ENCODE measurements at places on chromosomes 3 and 15.

DNA sequence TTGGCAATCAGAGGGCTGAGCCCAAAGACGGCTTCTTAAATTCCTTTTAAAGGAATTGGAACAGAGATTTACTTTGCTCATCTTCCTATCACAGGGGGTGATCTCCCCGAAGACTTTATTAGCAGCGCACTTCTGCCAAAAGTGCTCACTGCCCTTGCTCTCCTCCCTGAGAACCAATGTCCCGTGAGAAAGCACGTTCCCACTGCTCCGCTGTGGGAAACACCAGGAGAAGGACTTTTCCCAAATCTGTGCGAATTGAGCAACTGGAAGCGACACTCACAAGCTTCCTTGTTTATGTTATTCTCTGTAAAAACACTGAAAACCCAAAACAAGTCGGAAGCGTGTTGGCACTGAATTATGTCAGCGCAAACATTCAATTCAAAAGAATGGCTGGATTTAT is 670.8 kb upstream of the NR2F2 start:
- no peak for DNase-seq

DNA sequence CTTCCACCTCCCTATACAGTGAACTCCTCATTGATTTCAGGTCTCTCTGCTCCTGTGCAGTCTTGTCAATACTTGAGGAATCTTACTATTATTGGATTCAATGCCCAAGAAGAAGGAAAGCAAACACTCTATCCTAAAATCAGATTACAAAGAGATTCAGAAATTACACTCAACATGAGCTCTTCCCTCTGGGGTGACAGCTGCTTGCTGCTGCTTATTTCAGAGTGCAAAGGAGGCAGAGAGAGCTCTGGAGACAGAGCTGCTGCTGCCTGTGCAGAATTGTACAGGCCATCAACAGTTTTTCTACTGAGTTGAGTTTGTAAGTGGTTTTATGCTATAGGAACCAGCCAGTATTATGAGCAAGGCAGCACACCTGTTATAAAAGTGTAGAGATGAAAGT is 7.1 kb downstream of the RYR3 start:
- no peak for DNase-seq

DNA sequence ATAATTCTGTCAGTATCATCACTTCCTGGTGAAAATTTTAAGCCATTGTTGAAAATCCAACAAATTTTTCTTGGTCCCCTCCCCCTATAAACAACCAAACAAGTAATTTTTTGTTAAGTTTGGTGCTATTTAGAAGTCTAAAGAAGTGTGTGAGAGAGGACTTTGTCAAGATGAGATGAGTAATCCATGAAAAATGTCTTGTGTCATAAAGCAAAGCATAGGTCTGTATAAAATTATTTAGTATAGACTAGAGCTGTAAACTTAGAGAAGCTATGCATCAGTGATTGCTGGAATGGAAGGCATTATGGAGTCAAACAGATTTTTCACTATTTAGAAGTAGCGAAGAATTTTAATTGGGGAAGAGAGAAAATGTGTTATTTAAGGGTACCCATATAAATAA is 31.4 kb downstream of the MAPK6 start:
- no peak for DNase-seq

- peak; percentile 60 for DNase-seq
These were observed 39.2 kb upstream of the POLR2M start for GRCh38 chr15:57667171-57667849.

- DNase-seq: no peak
These were observed 65.8 kb upstream of the ICE2 start for GRCh38 chr15:60544581-60545264.

- no peak for DNase-seq
These were observed 121.1 kb upstream of the PLAAT1 start for GRCh38 chr3:193119926-193120325.

- DNase-seq: no peak
These were observed 20.7 kb downstream of the TIMP4 start for GRCh38 chr3:12138044-12138443.

DNA sequence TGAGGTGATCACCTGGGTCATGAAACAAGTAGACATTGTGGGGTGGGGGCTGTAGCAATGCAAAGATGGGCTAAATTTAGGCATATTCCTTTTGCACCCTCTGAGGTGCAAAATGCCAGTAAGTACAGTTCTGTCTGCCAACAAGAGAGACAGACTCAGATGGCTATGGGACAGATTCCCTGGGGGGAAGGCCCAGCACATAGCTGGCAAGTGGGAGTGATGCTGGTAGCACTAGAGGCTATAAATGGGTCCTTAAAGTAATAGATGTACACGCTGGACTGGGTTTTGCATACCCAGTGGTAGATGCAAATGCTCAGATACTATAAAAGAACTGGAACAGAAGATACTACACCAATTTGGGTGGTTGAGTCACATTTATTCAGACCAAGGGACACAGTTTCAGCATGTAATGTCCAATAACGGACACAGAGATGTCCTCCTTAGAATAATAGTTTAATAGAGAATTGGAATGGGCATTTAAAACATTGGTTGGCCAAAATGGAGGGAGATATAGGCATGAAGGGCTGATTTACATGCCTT is 67.4 kb upstream of the RNU6-1 start:
- no peak for DNase-seq

- no peak for DNase-seq
These were observed 114.6 kb downstream of the LRIG1 start for GRCh38 chr3:66386011-66386924.

- DNase-seq: no peak
These were observed 148.8 kb downstream of the KCNMB2 start for GRCh38 chr3:178684881-178685590.

DNA sequence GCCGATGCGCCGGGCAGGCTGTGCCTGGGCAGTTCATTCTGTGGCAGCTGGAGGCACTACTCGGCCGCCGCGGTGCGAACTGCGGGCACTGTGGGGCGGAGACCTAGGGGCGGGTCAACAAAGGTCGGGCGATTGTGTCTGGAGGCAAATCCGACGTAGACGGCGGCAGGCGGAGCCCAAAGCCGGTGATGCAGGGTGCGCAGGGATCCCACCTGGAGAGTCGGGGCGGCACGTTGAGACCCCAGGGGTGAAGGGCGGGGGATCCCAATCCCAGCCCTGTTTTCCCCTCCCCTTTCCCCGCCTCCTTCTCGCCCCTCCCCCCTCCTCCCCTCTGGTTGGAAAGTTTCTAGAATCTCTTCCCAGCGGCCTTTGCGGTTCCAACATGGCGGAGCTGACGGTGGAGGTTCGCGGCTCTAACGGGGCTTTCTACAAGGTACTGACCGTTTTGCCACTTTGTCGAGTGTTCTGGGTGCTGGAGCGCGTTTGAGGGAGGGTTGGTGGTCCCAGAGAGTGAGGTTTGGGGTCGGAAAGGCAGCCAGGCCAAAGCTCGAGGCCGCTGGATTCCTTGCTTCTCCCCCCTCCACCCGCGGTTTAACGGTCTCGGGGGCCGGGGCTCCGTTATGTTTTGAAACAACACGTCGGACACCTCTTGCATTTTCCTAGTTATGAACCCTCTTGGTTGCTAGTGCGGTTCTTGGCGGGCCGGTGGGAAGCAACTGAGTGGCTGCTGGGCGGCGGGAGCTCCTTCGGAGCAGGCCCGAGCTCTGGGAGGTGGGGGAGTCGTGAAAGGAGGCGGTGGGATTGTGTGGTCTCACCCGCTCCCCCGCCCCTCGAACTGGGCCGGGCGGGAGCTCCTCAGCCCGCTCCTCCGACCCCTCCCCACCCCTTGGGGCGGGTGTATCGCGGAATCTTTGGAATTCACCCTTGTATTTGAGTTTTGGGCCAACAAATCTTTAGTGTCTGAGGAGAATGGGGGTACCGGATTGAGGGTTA is at the start of gene FXR1:
Gene FXR1, plus strand, starts transcription at position 367 of the 993 bp plus-strand sequence. Its CDS starts 16 bp downstream, at position 383.
- peak; percentile 92 for DNase-seq

DNA sequence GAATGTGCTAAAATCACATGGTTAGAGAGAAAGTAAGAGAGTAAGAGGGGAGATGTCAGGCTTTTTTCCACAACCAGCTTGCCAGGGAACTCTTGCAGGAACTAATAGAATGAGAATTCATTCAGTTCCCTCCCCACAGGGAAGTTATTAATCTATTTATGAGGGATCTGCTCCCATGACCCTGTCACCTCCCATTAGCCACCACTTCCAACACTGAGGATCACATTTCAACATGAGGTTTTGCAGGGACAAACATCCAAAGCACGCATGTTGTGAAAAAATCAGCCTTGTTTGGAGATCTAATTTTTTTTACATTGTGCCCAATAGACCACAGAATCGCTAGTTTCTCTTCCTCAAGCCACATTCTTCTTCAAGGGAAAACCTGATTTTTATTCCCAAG is 904.0 kb downstream of the TBL1XR1 start:
- peak; percentile 38 for DNase-seq

GRCh38 chr3:161914703-161915417 is 418.3 kb downstream of the OTOL1 start:
- DNase-seq: peak; percentile 66

DNA sequence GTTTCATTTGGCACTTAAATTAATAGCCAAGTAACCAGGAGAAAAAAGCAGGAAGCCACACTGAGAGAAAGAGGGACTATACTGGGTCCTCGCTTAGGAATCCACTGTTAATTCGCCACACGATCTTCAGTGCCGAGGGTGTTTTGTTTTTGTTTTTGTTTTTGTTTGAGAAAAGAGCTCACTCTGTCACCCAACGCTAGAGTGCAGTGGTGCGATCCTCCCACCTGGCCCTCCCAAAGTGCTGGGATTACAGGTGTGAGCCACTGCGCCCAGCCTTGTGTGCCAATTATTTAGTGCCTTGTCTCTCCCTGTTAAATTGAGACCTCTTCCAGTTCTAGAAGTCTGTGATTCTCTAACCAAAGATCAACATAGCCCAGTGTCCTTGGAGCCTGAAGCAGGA is 53.8 kb upstream of the TPM1 start:
- DNase-seq: no peak

GRCh38 chr3:136343873-136344555 is 93.9 kb downstream of the PCCB start:
- peak; percentile 33 for DNase-seq

GRCh38 chr3:188326111-188326510 is 172.2 kb downstream of the LPP start:
- no peak for DNase-seq

DNA sequence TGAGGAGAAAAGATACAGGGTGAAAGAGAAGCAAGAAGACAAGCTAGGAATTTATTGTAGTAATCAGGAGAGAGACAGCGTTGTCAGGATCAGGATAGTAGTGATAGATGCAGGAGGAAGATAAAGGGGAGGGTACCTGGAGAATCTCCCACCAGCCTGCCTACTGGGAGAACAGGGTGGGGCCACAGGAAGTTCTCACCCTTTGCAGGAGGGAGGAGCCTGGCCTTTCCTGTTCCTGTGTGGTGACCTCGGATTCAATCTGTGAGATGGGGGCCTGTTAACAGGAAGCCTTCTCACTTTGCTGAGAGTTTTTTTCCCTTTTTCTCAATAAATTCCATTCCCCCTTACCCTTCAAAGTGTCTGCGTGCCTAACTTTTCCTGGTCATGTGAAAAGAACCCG is 37.6 kb downstream of the GMPS start:
- no peak for DNase-seq

- DNase-seq: no peak
These were observed 43.3 kb upstream of the VIPR1 start for GRCh38 chr3:42459151-42459550.

- no peak for DNase-seq
These were observed 18.2 kb downstream of the RTP1 start for GRCh38 chr3:187215460-187215859.

- DNase-seq: no peak
These were observed 50.0 kb upstream of the CDIN1 start for GRCh38 chr15:36529296-36530011.

DNA sequence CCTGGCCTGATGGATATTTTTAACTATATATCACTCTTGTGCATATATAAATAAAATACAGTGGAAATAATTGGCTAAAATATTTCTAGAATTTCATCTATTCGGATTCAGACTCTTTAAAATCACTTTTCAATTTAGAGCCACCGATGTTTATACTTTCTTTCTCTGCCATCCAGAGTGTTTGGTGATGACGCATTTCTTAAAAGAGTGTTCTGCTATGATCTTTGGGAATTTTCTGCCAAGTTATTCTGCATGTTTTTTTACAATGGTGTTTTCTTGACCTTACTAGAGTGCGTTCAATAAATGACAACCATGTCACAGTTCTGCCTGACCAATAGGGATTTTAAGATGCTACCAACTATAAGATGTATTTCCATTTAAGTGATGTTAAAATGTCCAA is 30.2 kb downstream of the PPP2R3A start:
- DNase-seq: no peak

DNA sequence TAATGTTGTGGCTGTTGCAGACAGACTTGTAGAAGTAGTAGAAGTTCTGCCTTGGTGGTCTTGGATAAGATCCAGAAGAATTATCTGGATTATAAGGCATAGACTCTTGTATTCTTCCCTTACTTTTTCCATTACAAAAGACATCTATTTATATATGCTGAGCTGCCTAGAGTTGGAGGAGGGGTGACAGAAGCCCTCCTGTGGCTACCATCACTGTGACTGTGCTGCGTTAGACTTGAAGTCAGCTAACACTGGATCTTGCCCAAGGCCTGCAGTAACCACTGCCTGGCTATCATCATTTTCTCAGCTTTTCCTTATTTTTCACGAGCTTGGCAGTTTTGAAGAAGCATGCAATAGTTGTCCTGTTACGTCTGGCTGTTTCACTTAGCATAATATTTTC is 684.8 kb upstream of the BCHE start:
- no peak for DNase-seq

DNA sequence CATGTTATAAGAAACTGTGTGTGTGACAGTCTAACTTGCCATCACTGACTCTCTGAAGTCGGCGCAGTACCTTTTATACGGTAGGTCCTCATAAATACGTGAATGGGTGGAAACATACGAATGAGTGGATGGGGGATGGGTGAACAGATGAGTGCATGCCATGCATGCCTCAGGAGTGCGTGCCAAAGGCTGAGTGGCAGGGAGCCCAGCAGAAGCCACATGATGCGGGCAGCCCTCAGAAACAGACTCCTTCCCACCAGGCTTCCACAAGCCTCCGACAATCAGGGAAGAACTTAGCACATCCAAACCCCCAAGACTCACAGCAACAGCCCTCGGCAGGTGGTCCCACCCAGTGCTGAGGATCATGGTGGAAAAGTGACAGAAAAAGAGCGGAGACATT is 16.7 kb downstream of the HCN4 start:
- DNase-seq: no peak

DNA sequence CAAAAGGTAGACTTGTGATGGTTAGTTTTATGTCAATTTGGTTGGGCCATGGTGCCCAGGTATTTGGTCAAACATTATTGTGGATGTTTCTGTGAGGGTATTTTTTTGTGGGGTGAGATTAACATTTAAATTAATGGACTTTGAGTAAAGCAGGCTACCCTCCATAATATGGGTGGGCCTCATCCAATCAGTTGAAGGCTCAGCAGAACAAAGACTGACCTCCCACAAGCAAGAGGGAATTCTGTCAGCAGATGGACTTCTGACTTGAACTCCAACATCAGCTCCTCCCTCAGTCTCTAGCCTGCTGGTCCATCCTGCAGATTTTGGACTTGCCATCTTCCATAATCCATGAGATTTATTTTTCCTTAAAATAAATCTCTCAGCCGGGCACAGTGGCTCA is 55.6 kb upstream of the BNC1 start:
- DNase-seq: no peak

Measured in femur (tissue), 1 donor.